Stimulated activated CD8-positive, alpha-beta memory T cell treated with anti-CD3 and anti-CD28 coated beads, Interleukin-4, amount 100 ng/mL, for 24 hours (primary cell): ENCODE measurements at places on chromosomes 16 and 17.
A peak's percentile ranks its signal among the peaks of the same experiment; 100 is the strongest.

- DNase-seq: no peak
These were observed 385.2 kb upstream of the ZFHX3 start for GRCh38 chr16:73432850-73433730.

GRCh38 chr17:28597606-28598383 lies 1.0 kb downstream of the SPAG5 start:
- DNase-seq: no peak

DNA sequence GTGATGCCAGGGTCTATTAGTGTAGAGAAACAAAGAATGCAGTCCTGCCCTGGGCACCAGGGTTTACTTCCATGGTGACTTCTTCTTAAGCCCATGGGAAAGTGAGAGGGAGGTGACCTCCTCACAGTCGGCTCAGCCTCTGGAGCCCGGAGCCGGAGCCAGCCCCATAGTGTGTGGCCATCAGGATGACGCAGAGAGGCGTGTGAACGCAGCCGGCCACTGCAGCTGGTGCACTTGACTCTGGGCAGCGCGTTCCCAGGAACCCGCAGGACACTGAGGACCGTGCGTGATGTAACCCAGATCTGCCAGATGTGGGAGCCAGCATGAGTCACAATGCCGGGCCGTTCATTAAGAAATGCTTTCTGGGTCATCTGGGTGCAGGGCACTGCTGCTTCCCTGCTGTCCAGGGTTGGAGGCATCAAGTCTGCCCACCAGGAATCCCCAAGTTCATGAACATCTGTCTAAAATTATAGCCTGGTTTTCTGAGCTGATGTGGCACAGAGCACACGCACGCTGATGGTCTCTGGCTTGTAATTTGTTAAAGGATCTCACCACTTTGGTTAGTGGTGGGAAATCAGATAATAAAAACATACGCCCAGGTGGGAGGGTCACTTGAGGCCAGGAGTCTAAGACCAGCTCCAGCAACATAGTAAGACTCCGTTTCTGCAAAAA lies 114.1 kb downstream of the PITPNC1 start:
- DNase-seq: no peak

GRCh38 chr17:31388770-31389656 lies 2.5 kb upstream of the RAB11FIP4 start:
- DNase-seq: peak; percentile 36

DNA sequence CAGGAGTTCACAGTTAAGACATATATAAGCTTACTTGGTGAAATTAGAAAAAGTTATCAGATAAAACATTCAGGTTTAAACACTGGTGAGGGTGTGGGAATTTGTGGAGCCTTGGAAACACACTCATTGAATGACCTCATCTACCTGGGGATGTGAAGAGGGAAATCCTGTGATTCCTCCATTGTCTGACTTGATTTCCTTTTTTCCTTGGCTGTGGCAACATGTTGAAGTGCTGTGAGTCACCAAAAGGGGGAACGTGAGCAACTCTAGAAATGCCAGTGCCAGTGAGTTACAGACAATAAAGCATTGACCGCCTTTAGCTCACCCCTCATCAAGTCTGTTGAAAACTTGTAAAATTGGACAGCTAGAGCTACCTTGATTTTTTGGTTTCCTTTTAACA lies 1.8 kb downstream of the HMOX2 start:
- DNase-seq: no peak
